Activated CD8-positive, alpha-beta T cell treated with anti-CD3 and anti-CD28 coated beads for 36 hours (primary cell): ENCODE measurements at places on chromosomes 4 and X. TPM values are rescaled to one million over a fixed set of nuclear protein-coding genes. Genes with fewer than 3 reads are reported as not detected.

Gene KCND1
- total RNA-seq, result 2.6 TPM

Gene SUV39H1
- 26.8 TPM for total RNA-seq

Gene GAGE12E
- not detected for total RNA-seq

Gene MAML3
- 2.4 TPM for total RNA-seq

Gene KLHL4
- not detected for total RNA-seq

Gene IL13RA1
- 0.18 TPM for total RNA-seq

Gene ADAM29
- not detected for total RNA-seq

Gene CENPU
- total RNA-seq, result 49.7 TPM

Gene TNIP3
- total RNA-seq, result 1.9 TPM
